ENCODE measurements at places on chromosomes 1 and 21. TPM values are rescaled to one million over a fixed set of nuclear protein-coding genes. Genes with fewer than 3 reads are reported as not detected.

- peaks cover 31% of the 10 kb centered on the region for H3K4me1 ChIP-seq
- no peak for DNase-seq
- H3K36me3 ChIP-seq: no peaks in the 10 kb centered on the region
- peak overlapping the region; percentile 60 for H3K27ac ChIP-seq
Measured at GRCh38 chr1:234997201-234997895, 131.3 kb downstream of the TOMM20 start.

DNA sequence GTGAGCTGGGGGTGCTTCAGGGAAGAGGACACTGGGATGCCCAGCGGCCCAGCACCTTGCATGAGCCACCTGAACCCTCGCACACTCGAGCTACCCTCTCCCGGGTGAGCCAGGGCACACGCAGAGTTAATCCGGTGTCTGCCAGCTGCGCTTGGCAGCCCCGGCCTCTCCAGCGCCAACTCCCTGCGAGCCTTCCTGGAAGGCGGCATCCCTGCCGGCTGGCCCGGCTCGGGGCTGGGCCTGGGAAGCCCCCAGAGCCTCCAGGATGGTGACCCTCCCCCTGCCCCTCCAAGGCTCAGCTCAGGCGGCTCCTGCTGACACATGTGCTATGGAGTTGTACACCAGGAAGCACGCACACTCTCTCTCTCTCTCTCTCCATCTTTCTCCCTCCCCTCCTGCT lies 48.7 kb downstream of the RAP1GAP start:
- H3K36me3 ChIP-seq: no peaks in the 10 kb centered on the region
- DNase-seq: no peak
- H3K27ac ChIP-seq: no peak overlapping the region
- peaks cover 14% of the 10 kb centered on the region for H3K4me1 ChIP-seq
- peak overlapping the region; percentile 54 for H3K4me3 ChIP-seq

GRCh38 chr1:185917646-185918045 lies 183.5 kb downstream of the HMCN1 start:
- peaks cover 4% of the 10 kb centered on the region for H3K4me1 ChIP-seq
- no peak overlapping the region for H3K4me3 ChIP-seq
- no peak for DNase-seq
- H3K27ac ChIP-seq: no peak overlapping the region
- H3K27me3 ChIP-seq: no peaks in the 10 kb centered on the region

- H3K27me3 ChIP-seq: peaks cover 30% of the 10 kb centered on the region
- peaks cover 10% of the 10 kb centered on the region for H3K4me1 ChIP-seq
- no peaks in the 10 kb centered on the region for H3K36me3 ChIP-seq
- no peak for DNase-seq
- H3K27ac ChIP-seq: no peak overlapping the region
Measured at GRCh38 chr1:167638064-167638463, 8.0 kb downstream of the RCSD1 start.

DNA sequence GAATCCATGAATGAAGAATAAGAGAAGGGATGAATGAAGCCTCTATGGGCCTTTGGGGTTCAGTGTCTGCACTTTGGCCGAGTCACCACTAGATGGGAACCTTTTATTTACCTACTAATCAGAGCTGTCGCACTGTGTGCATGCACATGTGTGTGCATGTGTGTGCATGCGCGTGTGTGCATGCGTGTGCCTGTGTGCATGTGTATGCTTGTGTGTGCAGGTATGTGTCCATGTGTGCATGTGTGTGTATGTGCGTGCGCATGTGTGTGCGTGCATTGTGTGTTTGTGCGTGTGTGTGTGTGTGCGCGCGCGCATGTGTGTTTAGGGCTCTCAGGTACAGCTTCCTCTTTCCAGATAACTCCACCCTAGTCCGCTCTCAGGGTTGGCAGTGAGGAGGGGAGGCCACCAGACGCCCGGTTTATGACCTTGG lies 20.4 kb upstream of the UBXN10 start:
- no peak overlapping the region for H3K4me3 ChIP-seq
- no peak overlapping the region for H3K27ac ChIP-seq
- no peaks in the 10 kb centered on the region for H3K36me3 ChIP-seq
- peaks cover 23% of the 10 kb centered on the region for H3K27me3 ChIP-seq

DNA sequence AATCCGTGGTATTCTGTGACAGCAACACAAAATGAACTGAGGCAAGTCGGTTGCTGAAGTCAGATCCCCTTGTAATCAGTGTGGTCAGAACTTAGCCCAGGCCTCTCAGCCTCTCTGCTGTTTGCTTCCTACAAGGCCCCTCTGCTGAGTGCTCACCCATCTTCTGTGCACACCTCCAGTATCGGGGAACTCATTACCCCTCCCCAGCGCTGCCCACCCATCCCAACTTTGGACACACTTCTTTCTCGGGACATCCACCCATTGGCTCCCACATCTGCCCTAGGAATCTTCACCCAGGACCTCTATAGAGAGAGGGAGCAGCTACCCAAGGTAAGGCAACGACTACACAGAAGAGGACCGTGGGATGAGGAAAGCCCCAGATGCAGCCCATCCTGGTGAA lies 217.5 kb downstream of the MATN1 start:
- H3K36me3 ChIP-seq: no peaks in the 10 kb centered on the region
- no peak for DNase-seq
- no peak overlapping the region for H3K4me3 ChIP-seq
- H3K4me1 ChIP-seq: peaks cover 10% of the 10 kb centered on the region
- H3K27ac ChIP-seq: no peak overlapping the region

- H3K36me3 ChIP-seq: peaks cover 25% of the 10 kb centered on the region
- peaks cover 6% of the 10 kb centered on the region for H3K4me1 ChIP-seq
- DNase-seq: no peak
Measured at GRCh38 chr1:113768916-113769600, 9.8 kb upstream of the PHTF1 start.

DNA sequence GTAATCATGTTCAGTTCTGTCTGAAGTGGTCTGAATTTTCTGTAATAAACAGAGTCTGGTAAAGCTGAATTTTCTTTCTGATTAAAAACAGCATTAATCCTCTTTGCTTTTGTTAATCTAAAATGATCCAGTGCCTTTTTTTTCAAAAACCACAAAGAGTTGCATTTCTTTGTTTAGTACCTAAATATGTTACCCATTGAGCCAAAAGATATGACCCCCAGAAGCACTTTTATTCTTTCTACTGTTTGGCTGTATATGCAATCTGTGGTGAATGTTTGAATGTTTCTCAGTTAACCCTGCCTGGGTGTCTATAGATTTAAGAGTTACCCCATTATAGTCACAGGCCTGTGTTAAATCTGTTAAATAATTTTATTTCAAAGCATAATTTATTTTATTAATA lies 394.8 kb downstream of the PTPRC start:
- H3K27ac ChIP-seq: no peak overlapping the region
- DNase-seq: no peak
- H3K4me1 ChIP-seq: no peaks in the 10 kb centered on the region
- no peaks in the 10 kb centered on the region for H3K27me3 ChIP-seq
- no peak overlapping the region for H3K4me3 ChIP-seq

GRCh38 chr21:16770266-16770665 lies 742.6 kb upstream of the CXADR start:
- DNase-seq: no peak
- no peak overlapping the region for H3K27ac ChIP-seq
- H3K4me3 ChIP-seq: no peak overlapping the region
- H3K36me3 ChIP-seq: no peaks in the 10 kb centered on the region
- peaks cover 4% of the 10 kb centered on the region for H3K4me1 ChIP-seq
- H3K27me3 ChIP-seq: no peaks in the 10 kb centered on the region

- peaks cover 29% of the 10 kb centered on the region for H3K4me1 ChIP-seq
- peak within 1 kb of the TSS; percentile 96 for H3K4me3 ChIP-seq
- no peaks in the 10 kb centered on the region for H3K27me3 ChIP-seq
- H3K36me3 ChIP-seq: no peaks in the 10 kb centered on the region
- no peak for DNase-seq
Measured at GRCh38 chr1:155002464-155003226, at the start of gene ZBTB7B. TSS of gene ZBTB7B (plus strand) at chr1:155002802. CDS start at chr1:155014661, 11,859 bp downstream.

DNA sequence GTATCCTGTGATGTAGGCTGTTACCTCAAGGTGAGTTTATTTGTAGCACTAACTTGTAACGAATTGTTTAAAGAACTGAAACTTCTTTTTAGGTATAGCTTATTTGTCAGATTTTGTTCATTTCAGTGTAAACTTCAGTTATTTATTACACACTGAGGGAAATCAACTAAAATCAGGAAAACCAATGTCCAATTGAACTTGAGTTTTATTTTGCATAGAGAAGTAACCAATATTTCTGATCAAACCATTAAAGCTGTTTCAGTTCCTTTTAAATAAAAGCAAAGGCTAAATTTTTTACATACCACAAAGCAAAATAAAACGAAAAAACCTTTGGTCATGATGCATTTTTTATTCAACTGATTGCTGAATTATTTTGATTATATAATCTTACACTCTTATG lies 103.6 kb downstream of the CAMTA1 start:
- DNase-seq: no peak
- H3K27me3 ChIP-seq: no peaks in the 10 kb centered on the region
- peaks cover 9% of the 10 kb centered on the region for H3K36me3 ChIP-seq
- H3K27ac ChIP-seq: no peak overlapping the region
- H3K4me3 ChIP-seq: no peak overlapping the region
- H3K4me1 ChIP-seq: peaks cover 3% of the 10 kb centered on the region

GRCh38 chr1:215114154-215114933 lies 31.8 kb downstream of the KCNK2 start:
- peaks cover 4% of the 10 kb centered on the region for H3K4me1 ChIP-seq
- H3K27me3 ChIP-seq: no peaks in the 10 kb centered on the region
- no peak overlapping the region for H3K4me3 ChIP-seq
- no peak for DNase-seq

GRCh38 chr1:97334454-97334853 lies 586.4 kb downstream of the DPYD start:
- no peaks in the 10 kb centered on the region for H3K36me3 ChIP-seq
- no peak overlapping the region for H3K27ac ChIP-seq
- DNase-seq: no peak
- H3K4me1 ChIP-seq: no peaks in the 10 kb centered on the region
- no peaks in the 10 kb centered on the region for H3K27me3 ChIP-seq
- no peak overlapping the region for H3K4me3 ChIP-seq

GRCh38 chr1:10033359-10033845 lies 644 bp downstream of the UBE4B start:
- H3K4me1 ChIP-seq: peaks cover 23% of the 10 kb centered on the region
- no peaks in the 10 kb centered on the region for H3K36me3 ChIP-seq
- H3K4me3 ChIP-seq: peak overlapping the region; percentile 94
- no peak for DNase-seq
- peak overlapping the region; percentile 88 for H3K27ac ChIP-seq

DNA sequence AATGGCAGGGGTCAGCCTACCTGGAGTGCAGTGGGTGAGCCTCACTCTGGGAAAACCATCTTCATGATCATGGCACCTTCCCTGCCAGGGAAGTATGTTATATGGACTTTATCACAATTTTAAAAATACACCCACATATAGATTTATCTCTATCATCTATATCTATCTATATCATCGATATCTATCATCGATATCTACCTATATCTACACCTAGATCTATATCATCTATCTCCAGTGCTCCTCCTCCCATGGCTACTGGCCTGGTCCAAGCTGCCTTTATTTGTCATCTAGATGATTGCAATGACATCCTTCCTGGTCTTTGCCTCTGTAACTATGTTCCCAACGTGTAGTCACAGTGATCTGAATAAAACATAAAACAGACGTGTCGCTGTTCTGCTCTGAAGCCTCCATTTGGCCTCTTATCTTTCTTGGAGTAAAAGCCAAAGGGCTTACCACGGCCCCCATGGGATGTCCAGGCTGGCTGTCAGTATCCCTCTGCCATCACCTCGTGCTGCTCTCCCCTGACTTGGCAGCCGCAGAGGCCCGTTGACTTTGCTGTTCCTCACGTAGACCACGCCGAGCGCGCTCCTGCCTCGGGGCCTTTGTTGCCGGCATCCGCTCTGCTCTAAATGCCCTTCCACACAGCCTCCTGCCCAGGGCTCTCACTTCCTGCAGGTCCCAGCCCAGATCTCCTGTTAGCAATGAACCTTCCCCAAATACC lies 20.6 kb upstream of the KIF26B start:
- H3K27me3 ChIP-seq: peaks cover 22% of the 10 kb centered on the region
- H3K36me3 ChIP-seq: no peaks in the 10 kb centered on the region
- peaks cover 7% of the 10 kb centered on the region for H3K4me1 ChIP-seq
- no peak overlapping the region for H3K4me3 ChIP-seq

DNA sequence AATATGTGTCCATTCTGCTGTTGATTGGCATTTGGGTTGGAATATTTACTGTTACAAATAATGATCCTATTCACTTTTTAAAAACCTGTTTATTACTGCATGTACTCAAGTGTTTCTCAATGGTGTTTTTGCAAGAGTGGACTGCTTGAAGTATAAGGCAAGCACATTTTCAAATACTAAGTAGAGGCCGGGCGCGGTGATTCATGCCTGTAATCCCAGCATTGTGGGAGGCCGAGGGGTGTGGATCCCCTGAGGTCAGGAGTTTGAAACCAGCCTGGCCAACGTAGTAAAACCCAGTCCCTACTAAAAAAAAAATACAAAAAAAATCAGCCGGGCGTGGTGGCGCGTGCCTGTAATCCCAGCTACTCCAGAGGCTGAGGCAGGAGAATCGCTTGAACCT lies 276.9 kb upstream of the ADGRL4 start:
- H3K4me3 ChIP-seq: no peak overlapping the region
- H3K4me1 ChIP-seq: peaks cover 5% of the 10 kb centered on the region
- DNase-seq: no peak

DNA sequence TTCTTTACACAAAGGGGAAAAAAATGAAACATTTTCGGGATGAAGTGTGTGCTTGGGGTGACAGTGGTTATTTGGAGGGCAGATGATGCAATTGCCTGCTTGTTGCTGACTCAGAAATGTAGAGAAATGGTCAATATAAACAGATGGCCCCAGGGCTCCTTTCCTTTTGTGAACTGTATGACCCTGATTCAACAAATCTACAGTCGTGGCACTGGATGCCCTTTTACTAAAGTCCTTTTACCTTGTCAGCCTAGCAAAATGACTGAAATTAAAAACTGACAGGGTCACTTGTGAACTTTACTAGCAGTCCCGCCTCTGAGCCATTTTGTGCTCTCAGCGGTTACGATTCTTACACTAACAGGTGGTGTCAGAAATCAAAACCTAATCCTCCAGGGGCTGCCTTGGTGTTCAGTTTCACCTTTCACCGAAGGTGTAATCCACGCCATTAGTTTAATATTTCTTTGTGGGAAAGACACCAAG lies 49.8 kb downstream of the GREM2 start:
- no peaks in the 10 kb centered on the region for H3K4me1 ChIP-seq
- no peak for DNase-seq
- H3K27ac ChIP-seq: no peak overlapping the region
- peaks cover 3% of the 10 kb centered on the region for H3K36me3 ChIP-seq

DNA sequence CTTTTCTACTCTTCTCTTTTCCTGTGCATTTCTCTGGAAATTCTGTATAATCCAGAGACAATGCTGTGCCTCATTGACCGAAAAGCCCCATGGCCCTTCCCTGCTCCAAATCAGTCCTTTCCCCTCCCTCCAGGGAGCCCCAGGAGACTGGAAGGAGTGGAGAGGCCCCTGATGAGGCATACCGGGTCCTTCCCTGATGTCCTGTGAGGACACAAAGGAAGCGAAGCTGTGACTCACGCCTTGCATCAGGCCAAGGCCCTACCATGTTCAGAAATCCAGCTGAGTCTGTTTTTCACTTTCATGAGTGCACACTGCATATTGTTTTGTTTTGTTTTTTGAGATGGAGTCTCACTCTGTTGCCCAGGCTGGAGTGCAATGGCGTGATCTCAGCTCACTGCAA lies 38.7 kb upstream of the BECN2 start:
- no peak overlapping the region for H3K4me3 ChIP-seq
- no peak overlapping the region for H3K27ac ChIP-seq
- H3K4me1 ChIP-seq: peaks cover 15% of the 10 kb centered on the region
- no peak for DNase-seq

Gene AMIGO1
- total RNA-seq: 6.1 TPM

Gene GLMN
- total RNA-seq: 11.1 TPM

Gene DMRTB1
- not detected for total RNA-seq
